HTR-8/SVneo (cell line): ENCODE measurements at places on chromosomes 1 and 21.
A peak's percentile ranks its signal among the peaks of the same experiment; 100 is the strongest.

DNA sequence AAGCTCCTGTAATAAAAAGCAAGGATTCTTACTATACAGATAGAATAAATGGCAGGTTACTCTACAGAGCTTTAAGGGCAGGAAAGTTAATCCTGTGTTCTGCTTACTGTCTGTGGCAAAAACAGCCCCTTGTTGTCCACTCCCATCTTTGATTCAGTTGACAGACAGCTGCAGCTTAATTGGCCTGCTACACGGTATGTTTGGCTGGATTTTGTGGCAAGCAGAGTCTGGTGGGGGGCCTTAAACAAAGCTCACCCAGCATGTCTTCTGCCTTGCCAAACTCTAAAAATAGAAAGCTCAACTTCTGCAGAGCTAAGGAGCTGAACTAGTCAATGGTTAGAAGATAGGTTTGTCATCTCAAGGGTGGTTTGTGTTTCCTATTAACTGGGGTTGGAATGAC is 407.2 kb downstream of the HLX start:
- DNase-seq: no peak

DNA sequence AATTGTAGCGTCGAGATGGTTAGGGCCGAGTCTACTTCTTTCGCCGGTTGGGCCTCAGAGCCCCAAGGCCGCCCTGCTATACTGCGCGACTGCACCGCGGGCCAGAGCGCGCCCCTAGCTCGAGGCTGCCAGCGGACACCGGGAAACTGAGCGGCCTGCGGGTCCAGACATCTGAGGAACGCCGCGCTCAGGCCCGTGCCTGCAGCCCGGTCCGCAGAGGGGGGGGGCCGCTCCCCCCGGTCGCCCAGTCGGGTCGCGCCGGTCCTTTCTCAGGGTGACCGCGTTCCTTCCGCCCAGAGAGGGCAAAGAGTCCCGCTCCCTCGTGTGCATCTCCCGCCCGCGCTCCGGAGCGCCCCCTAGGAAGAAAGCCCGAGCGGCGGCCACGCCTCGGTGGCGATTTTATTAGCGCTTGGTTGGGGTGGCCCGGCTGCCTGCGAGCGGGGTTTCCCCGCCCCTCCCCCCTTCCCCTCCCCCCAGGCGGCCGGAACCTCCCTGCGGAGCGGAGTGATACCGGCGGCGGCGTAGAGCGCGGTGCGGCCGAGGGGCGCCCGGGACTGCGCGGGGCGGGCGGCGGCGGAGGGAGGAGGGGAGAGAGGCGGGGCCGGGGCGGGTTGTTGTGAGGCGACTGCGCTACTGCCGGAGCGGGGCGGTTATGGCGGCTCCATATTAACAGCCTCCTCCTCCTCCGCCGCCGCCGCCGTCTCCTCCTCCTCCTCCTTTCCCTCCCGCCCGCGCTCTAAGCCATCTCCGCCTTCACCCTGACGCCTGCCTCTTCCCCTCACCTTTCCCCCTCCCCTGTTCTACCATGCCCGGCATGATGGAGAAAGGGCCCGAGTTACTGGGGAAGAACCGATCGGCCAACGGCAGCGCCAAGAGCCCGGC is at the start of gene RCOR3:
Gene RCOR3 (plus strand): TSS at position 611 of the 882 bp plus-strand sequence. CDS start 195 bp downstream, at position 806.
- peak; percentile 83 for DNase-seq

DNA sequence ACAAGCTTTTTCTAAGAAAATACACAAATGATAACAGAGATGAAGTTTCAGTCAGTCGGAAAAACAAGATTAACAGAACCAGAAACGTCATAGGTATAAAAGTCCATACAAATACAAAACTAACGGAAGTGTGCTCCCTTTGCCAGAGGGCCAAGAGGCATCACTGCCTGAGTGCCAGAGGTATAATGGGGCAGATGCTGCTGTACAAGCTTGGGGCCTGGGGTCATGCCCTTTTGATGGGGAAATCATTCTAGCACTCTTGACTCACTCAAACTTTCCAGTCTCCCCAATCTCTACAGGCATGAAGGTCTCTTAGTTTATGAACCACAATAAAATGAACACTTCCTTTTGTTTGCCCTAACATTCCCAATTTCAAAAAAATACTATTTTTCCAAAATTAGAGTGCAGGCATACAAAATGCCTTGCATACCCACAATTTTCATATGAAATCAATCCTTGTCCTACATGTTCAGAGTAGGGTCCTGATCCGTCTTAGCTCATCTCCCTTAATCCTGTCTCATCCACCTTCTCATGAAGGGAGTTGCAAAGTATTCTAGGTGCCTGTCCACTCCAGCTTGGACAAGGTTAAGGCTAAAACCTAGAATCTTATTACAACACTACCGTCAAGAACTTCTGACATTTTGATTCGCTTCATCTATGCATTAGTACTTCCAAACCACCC is 1.5 kb downstream of the RPL22 start:
- DNase-seq: no peak

DNA sequence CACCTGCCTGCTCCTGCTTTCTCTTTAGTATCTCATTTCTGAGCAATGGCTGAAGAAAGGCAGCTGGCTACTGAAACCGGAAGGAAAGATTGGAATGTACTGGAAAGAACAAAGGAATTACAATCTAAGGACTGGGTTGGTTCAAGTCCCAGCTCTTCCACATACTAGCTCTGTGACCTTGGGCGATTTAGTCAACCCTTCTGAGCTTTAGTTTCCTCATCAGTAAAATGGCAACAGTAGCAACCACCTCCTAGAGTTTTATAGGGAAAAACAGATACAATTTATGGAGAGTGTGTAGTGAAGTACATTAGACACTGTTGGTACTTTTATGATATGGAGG is 158.8 kb downstream of the KAZN start:
- DNase-seq: no peak

- no peak for DNase-seq
Observed at GRCh38 chr1:8303141-8303540, 14.8 kb upstream of the SLC45A1 start.

DNA sequence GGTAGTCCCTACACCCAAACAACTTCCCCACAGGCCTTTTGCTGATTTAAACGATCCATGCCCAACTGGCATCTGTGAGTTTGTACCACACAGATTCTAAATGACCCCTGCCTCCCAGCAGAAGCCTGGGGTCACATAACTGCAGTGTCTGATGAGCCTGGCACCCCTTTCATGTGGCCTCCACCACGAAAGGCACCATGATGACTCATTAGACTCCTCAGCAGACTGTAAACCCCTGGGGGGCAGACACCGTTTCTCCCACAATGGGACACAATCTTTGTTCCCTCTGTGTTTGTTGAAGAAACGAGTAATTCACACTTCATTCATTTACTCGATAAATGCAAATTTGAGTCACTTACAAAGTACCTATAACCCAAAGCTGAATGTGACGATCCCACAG is 81.6 kb downstream of the CCDC185 start:
- DNase-seq: no peak

- DNase-seq: no peak
Observed at GRCh38 chr1:207923561-207923960, 12.6 kb upstream of the CD34 start.

DNA sequence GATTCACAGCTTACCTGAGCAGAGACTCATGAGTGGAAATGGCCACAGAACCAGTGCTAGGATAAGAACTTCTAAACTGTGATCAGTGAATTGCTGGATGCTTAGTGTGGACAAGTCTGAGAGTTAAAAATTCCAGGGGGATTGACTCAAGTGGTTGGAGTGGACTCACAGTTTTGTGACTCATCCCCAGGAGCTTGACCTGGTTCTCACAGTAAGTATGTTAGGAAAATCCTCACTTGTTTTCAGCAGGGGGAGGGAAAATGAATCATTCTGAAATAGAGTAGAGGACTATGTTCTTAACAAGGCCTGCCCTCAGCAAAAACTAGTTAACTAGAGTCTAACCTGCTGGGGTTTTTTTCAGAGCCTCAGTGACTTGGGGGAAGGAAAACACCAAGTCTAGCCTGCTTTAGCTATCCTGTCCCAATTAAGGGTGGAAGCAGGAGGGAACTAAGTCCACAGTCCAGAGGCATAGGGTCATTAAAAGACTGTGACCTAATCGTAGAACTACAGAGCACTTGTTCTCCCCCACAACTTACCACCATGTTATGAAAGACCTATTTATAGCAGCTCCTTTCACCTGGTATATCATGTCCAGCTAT is 6.1 kb upstream of the CDC73 start:
- DNase-seq: peak; percentile 81

- peak; percentile 17 for DNase-seq
Observed at GRCh38 chr1:34406833-34407539, 230.3 kb downstream of the C1orf94 start.

GRCh38 chr1:81213279-81213678 is 587.5 kb upstream of the ADGRL2 start:
- no peak for DNase-seq

- DNase-seq: no peak
Observed at GRCh38 chr1:50783286-50783685, 176.8 kb downstream of the FAF1 start.

- DNase-seq: no peak
Observed at GRCh38 chr1:170262276-170262939, 116.6 kb downstream of the NTMT2 start.

- no peak for DNase-seq
Observed at GRCh38 chr1:183954496-183954895, 83.0 kb downstream of the COLGALT2 start.

GRCh38 chr1:119870917-119871596 is 25.3 kb downstream of the ADAM30 start:
- peak; percentile 57 for DNase-seq

DNA sequence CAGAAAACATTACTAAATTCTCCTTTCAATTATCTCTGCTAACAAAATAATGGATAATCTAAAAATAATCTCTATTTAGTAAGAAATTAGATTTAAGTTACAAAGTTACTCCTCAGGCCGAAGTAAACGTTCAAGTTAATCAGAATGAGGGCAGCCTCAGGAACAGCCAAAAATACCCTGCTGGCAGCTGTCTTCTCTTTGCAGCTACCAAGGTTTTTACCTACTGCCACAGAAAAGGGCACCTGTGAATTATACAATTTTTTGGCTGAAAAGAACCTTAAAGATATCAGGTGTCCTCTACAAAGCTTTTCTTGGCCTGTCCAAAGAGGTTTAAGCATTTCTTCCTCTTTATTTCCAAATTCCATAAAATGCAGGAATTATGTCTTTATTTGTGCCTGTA is 84.4 kb downstream of the AKT3 start:
- no peak for DNase-seq

DNA sequence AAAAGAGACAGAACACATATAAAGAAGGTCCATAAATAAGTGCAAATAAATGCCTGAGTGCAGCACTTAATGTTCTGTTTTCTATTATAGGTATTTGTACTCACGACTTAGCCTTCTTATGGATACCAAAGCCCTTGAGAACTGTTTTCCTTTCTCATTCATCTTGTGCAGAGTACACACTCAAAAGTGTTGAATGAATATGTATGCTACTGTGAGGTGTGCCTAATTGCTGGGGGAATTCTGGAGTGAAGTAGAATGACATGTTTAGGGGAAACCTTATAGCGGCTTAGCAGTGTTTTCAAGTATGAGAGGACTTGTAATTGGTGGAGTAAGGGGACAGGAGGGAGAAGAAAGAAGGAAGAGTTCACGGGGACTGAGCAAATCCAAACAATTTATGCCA is 157.6 kb downstream of the CACNA1E start:
- DNase-seq: no peak

DNA sequence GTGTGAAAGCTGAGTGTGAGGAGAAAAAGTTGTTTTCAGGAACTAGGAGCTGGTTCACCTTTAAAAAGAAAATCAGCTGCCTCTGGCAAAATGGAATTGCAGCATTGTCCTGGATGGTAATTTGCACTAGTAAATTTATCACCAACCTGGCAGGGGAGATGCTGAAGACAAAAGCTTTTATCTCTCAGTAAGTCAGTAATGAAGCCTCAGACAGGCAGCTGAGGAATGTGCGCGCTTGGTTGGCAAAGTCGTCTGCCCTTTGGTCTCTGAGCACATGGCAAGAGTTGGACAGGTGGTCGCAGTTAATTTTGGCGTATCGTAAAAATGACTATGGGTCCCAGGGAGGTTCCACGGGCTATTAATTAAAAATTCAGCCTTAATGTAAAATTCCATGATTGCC is 131.9 kb downstream of the BACH1 start:
- DNase-seq: no peak

- DNase-seq: no peak
Observed at GRCh38 chr1:197144570-197145325, 1.7 kb downstream of the ASPM start.

- DNase-seq: no peak
Observed at GRCh38 chr1:213276236-213276635, 225.2 kb downstream of the RPS6KC1 start.

DNA sequence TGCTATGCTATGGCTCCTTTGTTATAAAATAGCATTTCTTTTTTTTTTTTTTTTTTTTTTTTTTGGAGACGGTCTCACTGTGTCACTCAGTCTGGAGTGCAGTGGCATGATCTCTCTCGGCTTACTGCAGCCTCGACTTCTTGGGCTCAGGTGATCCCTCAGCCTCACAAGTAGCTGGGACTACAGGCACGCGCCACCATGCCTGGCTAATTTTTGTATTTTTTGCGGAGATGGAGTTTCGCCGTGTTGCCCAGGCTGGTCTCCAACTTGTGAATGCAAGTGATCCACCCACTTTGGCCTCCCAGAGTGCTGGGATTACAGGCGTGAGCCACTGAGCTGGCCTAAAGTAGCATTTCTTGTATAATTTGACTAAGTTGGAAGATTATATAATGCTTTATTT is 10.8 kb downstream of the CAMTA1 start:
- DNase-seq: no peak

DNA sequence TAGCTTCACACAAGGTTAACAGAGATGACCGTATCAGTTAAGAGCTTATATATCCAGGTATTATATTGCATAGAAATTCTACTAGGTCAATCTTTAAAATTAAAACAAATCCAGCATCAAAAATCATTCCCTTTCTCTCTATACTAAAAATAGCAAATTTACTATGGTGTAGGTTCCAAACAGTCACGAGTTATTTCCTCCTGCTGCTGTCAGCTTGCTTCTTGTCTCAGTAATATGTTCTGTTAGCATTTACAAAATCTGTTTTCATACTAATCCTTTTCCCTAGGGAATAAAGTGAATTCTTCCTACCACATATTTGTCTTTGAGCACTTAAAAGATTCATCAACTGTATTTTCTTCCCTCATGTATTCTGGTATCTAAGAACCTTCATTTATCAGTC is 2.5 kb downstream of the WDR26 start:
- DNase-seq: no peak

- DNase-seq: no peak
Observed at GRCh38 chr1:203551550-203551949, 57.6 kb downstream of the OPTC start.

DNA sequence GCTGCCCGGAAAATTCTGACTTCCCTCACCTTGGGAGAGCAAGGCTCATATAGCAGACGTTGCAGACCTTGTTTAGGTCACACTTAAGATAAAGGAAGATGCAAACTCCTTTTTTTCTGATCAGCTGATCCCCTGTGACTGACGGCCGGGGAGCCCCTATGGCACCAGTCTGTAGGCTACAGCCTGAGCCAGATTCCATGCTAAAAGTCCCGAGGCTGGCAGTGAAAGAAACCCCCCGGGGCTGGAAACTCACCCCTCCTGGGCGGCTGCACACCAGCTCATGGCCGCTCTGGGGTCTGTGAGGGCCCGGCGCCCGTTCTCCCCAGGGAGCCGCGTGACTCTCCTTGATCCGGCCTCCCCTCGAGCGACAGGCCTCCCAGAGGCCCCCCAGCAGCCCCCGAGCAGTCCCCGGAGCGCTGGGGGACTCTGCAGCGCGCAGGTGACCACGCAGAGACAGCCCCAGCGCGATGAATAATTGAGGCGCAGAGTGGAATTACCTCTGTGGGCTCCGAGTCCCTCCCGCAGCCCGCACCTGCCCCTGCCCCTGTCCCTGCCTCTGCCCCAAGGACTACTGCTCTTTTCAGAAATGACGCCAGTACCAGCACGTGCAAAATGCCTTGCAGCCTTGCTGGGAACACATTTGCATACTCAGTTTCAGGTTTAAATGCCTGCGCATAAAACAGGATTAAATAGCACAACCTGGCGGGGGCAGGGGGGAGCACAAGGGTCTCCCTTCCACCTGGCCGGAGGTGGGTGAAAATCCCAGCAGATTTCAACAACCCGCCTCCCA is 62.6 kb upstream of the CLDN14 start:
- no peak for DNase-seq
